ENCODE measurements at places on chromosomes 7 and 10.

GRCh38 chr7:1819259-1819841 is 149.3 kb downstream of the ELFN1 start:
- DNase-seq: no peak

DNA sequence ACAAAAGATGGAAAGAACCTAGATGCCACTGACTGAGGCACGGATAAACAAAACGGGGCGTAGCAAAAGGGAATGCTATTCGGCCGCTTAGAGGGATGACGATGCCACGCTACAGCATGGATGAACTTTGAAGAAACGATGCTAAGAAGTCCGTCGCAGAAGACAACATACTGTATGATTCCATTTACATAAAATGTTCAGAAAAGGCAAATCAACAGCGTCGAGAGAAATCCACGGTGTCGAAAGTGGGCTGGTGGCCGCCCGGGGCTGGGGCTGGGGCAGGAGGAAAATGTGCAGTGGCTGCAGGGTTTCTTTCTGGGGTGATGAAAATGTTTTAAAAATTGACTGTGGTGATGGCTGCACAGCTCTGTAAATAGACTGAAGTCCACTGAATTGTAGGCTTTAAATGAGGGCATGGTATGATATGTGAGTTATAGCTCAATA is 24.1 kb downstream of the GNA12 start:
- DNase-seq: no peak

DNA sequence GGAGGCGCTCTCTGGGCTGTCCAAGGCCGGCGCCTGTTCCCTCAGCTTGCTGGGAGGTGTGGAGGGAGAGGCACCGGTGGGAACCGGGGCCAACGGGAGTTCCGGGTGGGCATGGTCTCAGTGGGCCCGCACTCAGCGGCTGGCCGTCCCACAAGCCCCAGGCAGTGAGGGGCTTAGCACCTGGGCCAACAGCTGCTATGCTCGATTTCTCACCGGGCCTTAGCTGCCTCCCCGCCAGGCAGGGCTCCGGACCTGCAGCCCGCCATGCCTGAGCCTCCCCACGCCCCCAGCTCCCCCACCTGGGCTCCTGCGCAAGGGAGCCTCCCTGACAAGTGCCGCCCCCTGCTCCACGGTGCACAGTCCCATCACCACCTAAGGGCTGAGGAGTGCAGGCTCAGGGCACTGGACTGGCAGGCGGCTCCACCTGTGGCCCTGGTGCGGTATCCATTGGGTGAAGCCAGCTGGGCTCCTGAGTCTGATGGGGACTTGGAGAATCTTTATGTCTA is 276.5 kb downstream of the SH2D4B start:
- no peak for DNase-seq

DNA sequence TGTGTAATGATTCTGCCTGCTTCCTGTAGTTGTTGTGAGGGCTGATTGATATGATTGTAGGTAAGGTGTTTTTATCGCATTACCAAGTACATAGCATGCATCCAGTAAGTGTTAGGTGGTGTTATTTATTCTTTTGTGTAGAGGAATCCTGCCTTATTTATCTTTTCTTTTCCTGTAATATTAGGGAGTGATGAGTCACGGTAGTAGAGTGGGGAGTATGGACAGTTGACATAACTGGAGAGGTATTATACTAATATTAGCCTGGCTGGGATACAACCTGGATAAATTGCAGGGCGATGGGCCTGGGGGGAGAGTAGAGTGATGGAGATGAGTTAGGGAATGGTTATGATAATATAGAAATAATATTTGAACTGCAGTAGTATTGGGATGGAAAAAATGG is 9.8 kb downstream of the SDK1 start:
- no peak for DNase-seq

DNA sequence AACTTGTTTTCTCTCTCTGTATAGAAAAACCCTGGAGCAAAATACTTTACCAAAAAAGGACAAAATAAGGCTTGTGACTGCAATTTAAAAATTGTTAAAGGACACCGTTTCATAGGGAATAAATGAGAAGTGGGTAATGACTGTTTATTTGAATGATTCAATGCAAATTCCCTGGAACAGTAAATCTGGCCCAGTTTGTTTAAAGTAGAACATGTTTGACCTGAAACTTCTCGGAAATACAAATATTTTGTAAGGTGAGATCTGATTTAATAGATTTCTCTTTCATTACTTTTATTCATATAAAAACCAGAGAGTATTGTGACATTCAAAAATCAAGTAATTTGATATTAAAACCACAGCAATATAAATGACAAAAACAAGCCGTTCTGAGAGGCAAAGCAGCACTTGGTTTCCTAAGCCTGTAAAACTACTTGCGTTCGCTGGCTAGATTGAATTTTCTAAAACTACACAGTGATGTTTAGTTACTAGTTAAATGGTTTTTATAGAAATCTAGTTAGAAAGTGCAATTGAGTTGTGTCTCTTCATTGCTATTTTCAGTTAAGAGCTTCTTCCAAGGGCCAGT is 76.8 kb upstream of the PITRM1 start:
- no peak for DNase-seq

DNA sequence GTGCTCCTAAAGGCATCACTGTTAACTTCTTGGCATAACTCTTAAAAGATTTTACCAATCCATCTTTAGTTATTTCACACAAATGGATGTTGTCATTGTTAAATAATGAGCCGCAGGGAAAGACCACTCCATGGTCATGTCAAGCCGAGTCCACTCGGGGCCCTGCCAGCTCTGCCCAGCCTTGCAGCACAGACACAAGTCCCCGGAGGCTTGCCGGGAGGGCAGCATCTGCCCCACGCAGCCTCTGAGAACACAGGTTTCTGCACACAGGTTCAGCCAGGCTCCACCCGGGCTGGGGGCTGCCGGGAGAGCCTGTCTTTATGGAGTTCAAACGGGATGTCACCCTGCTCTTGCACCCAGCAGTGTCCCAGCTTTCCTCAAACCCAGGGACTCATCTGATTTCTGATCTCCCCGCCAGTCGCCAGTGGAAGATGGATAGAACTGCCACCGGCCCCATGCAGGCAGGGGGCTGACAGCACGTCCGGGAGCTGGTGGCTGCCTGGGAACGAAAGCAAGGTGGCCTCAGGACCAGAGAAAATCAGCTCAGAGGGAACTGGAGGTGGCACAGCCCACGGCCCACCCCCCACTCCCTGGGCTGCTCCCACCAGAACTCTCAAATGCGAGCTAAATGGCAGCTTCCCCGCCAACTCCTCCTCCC is 156.2 kb downstream of the TCERG1L start:
- DNase-seq: no peak

Measured in spinal cord (tissue), 10 donors.